Hypothalamus (tissue), 51 donors: ENCODE measurements at places on chromosomes 12 and 14.

DNA sequence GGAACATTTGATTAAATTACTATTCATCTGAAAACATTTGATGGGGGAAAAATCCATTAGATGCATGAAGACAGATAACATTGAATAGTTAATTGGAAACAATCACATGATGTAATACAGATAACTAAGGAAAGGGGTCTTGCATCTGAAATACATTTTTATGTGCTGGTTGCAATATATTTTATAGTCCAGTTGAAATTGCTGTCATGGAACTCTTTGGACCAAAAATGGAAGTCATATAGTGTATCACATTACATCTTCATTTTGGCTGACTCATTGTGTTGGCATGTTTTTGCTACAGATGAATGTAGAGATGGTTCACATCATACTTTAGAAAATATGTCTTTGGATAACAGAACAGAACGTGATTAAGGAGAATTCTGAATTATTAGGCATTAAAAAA lies 43.0 kb upstream of the GNPNAT1 start:
- no peak for DNase-seq

- no peak for DNase-seq
Measured at GRCh38 chr14:24959791-24960331, 90.1 kb downstream of the STXBP6 start.

- no peak for DNase-seq
Measured at GRCh38 chr12:70543444-70543843, 93.8 kb downstream of the PTPRB start.

DNA sequence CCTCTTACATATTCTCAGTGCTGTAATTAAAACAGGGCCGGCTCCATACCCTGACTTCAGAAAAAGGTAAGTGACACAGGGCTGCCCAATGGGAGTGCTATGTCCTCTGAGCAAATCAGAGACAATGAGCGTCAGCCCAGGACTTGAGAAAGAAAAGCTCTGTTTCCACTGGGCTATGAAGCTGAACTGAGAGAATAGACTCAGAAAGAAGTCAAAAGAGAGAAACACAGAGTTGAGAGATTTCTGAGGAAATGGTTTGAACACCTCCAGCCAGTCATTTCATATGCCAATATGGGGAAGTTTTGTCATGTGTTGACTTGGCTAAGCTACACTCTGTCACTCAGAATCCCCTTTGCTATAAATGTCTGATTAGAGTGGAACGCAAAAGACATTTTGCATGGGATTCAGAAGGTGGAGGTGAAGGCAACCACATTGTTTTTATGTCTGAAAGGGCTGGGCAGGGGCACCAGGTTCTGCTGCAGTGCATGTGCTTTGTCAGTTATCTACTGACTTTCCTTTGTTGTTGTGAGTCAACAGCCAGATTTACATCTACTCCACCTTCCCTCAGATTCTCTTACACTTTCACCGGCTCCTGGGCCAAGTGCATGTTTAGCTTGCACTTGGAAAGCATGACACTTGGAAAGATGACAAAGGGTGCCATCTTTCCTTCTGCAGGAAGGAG lies 313.3 kb downstream of the DUSP6 start:
- no peak for DNase-seq

GRCh38 chr12:62737615-62738014 lies 197.3 kb downstream of the PPM1H start:
- DNase-seq: no peak
